ENCODE measurements at places on chromosomes 2 and 18. TPM values are rescaled to one million over a fixed set of nuclear protein-coding genes. Genes with fewer than 3 reads are reported as not detected.

Gene WDSUB1
- 7.1 TPM for total RNA-seq

Gene PRKRA
- 36.6 TPM for total RNA-seq

Gene KIF3C
- 3.4 TPM for total RNA-seq

Gene TP53I3
- total RNA-seq = 84.3 TPM

Gene ANKRD30BL
- not detected for total RNA-seq

Gene NETO1
- total RNA-seq = not detected

GRCh38 chr2:237581751-237582746 lies 8.5 kb downstream of the RAB17 start:
- no peak for DNase-seq

DNA sequence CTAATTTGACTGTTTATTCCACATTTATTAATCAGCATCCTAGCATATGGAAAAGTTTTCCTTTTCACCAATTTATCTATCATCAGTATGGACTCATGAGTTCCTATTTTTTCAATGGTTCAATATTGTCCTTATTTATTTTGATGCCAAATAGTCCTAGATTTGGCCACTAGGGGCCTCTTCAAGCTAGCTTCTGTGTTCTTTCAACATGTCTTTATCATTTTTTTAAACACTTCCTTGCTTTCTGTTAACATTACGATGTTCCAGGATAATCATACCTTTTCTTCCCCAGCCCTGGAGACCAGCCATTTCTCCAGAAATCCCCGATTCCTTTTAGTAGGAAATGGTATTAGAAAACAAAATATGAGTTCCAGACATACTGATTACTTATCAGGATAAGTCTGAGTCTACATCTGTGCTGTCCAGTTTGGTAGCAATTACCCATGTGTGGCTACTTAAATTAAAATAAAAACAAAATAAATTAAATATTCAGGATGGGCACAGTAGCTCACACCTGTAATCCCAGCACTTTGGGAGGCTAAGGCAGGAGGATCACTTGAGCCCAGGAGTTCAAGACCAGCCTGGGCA lies 70.6 kb downstream of the RPE start:
- DNase-seq = no peak

GRCh38 chr2:23926290-23926749 lies 603 bp downstream of the ATAD2B start:
- DNase-seq = no peak

- no peak for DNase-seq
Observed at GRCh38 chr2:29611850-29612249, 309.5 kb downstream of the ALK start.

GRCh38 chr2:184363213-184363612 lies 235.1 kb upstream of the ZNF804A start:
- no peak for DNase-seq

DNA sequence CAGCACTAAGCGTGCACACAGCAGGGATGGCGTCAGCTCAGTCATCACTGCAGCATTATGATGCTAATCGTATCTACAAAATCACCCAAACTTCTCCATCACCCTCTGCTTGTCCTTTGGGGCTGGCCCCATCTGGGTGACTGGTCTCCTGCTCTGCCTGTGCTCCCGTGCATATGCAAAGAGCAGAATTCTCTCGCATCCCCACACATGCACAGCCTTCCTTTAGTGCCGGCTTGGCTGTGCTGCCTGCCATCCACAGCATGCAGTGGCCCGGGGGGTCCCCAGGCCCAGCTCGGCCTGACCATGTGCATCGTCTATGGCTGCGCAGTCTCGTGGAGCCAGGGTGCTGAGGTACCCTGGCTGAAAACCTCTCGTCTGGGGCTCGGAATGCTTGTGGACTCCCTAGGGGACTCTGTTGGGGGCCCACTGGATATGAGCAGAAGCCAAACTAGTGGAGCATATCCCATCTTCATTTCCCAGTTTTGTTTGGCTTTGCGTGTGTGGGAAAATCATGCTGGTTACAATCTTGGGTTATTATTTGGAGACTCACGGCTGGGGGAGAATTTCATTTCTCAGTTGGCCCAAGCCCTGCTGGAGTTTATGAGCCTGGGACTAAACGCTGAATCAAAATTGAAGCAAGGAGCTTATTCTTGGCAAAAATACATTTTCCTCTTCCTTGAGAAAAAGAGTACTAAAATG lies 70.9 kb upstream of the HS6ST1 start:
- DNase-seq = no peak

GRCh38 chr2:173673640-173674039 lies 291.5 kb downstream of the SP3 start:
- DNase-seq = no peak

- DNase-seq = no peak
Observed at GRCh38 chr18:79368681-79369080, 27.0 kb upstream of the NFATC1 start.

- no peak for DNase-seq
Observed at GRCh38 chr2:10324095-10324832, 21.6 kb downstream of the HPCAL1 start.

GRCh38 chr18:1999387-1999786 lies 571.9 kb downstream of the METTL4 start:
- DNase-seq = no peak

GRCh38 chr2:231613663-231614558 lies 21.2 kb downstream of the TEX44 start:
- peak; percentile 50 for DNase-seq

GRCh38 chr18:21074336-21075323 lies 37.0 kb downstream of the ROCK1 start:
- DNase-seq = no peak

- no peak for DNase-seq
Observed at GRCh38 chr2:19746611-19747309, 155.0 kb downstream of the TTC32 start.

- peak; percentile 50 for DNase-seq
Observed at GRCh38 chr2:28390241-28390745, 2.4 kb upstream of the FOSL2 start.

DNA sequence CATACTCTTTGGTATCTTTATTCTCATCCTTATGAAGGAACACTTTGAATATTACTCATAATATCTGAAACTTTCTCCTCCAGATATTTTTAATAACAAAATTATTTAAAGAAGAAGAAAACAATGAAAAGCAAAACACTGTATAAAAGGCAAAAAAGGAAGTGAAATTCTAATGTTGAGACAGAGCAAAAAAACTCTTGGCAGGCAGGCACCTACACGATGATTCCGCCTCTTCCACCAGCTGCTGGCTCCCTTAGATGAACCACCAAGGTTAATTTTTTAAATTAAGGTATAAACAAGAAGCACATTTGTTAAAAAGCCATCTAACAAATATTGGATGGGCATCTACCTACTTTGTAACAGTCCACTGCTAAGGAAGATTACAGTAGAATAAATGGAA lies 434.7 kb downstream of the EPHA4 start:
- DNase-seq = no peak

DNA sequence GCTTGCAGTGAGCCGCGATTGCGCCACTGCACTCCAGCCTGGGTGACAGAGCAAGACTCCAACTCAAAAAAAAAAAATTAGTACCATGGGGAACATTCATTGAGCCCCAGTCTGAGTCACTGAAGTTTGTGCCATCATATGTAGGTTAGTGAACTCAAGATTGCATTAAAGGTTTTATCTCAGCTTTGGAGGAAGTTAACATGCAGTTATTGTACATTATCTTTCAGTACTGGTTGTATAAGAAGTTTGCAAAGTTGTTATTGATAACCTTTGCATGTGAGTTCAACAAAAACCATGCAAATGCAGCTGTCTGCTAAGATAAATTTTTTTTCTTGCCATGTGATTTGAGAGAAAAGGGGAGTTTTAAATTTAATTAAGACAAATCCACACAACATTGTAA lies 95.7 kb downstream of the MEIS1 start:
- DNase-seq = no peak

GRCh38 chr2:28515176-28515751 lies 19.4 kb downstream of the PLB1 start:
- DNase-seq = no peak

DNA sequence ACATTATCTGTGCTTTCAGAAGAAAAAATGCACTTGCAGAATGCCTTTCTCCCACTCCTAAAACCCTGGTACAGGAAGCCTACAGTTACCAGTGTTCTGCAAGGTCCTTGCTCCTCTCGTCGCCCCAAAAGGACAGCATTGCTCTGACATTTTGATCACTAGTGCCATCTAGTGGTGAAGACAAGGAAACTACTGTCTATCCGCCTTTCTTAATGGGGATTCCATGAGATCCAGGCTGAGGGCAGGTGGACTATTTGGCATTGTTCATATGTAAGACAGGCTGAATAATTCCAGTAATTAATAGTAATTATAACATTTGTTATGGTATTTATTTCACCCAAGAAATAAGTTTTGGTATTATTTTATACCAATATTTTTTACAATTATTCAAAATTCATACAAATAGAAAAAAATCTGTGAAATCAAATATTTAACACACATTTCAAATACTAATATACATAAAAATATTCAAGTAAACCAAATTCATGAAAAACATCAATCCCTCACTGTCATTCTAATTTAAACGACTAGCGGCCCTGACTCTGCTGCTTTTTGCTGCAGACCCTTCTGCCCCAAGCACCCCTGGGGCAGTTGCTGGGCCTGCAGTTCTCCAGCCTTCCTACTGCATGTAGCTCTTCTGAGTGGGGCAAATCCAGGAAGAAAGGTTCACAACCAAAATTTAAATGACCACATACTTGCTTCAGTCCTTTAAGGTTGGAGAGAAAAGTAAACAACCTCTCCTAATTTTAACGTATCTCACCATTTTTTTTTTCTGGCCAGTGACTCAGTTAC lies 19.0 kb downstream of the TPGS2 start:
- DNase-seq = no peak

Data from esophagus squamous epithelium (tissue), 5 donors.